ENCODE measurements at places on chromosomes 5 and 9.

GRCh38 chr9:114409103-114409780 is 21.5 kb upstream of the AKNA start:
- ATAC-seq, result no peak

GRCh38 chr9:93450945-93451815 is at the start of gene FAM120A:
TSS of gene FAM120A (plus strand) at chr9:93451685. CDS start at chr9:93451916, 231 bp downstream.
- peak; percentile 77 for ATAC-seq

DNA sequence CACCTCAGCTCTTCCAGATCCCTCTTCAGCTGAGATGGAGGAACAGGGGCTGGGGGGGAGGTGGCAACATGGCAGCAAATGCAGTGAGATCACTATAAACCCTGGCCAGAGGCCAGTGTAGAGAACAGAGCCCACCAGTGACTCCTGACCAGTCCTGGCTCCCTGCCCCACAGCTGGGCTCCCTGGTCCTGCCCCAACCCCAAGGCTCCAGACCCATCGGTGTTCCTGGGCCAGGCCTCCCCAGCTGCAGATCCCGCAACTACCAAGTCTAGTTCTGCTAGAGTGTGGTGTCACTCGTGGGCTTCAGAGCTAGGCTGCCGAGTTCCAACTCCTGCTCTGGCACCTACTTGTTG is 16.8 kb downstream of the AKNA start:
- peak; percentile 66 for ATAC-seq

DNA sequence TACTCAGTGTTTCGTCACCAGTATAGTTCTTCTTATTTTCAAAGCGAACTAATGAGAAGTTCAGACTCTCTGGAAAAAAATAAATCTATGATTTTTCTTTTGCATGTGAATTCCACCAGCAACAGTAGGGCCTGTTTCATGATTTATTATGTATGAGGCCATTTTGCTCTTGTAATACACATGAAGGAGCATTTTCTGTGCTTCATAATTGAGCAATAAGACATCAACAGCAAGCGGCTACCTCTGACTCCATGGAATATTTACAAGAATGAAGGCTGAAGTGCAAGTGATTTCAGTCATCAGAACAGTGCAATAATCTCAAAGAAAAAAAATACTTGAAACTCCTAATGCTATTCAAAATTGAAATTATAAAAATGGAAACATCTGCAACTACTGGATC is 282.9 kb upstream of the EDIL3 start:
- ATAC-seq, result no peak
